Sigmoid colon (tissue), 7 donors: ENCODE measurements at places on chromosomes 6 and 20. TPM values are rescaled to one million over a fixed set of nuclear protein-coding genes. Genes with fewer than 3 reads are reported as not detected.

- no peaks in the 10 kb centered on the region for H3K36me3 ChIP-seq
- no peak overlapping the region for H3K27ac ChIP-seq
- H3K4me3 ChIP-seq: no peak overlapping the region
- H3K27me3 ChIP-seq: no peaks in the 10 kb centered on the region
- no peaks in the 10 kb centered on the region for H3K4me1 ChIP-seq
- DNase-seq: no peak
Measured at GRCh38 chr20:39607141-39607540, 645.0 kb downstream of the DHX35 start.

- H3K4me3 ChIP-seq: no peak overlapping the region
- H3K36me3 ChIP-seq: no peaks in the 10 kb centered on the region
- H3K4me1 ChIP-seq: peaks cover 23% of the 10 kb centered on the region
- no peaks in the 10 kb centered on the region for H3K27me3 ChIP-seq
- DNase-seq: peak; percentile 84
Measured at GRCh38 chr6:155493694-155494143, 38.1 kb upstream of the NOX3 start.

GRCh38 chr20:38407321-38407720 is 27.8 kb downstream of the SNHG17 start:
- H3K36me3 ChIP-seq: no peaks in the 10 kb centered on the region
- H3K4me3 ChIP-seq: no peak overlapping the region

- no peak for DNase-seq
- H3K27me3 ChIP-seq: no peaks in the 10 kb centered on the region
- no peaks in the 10 kb centered on the region for H3K4me1 ChIP-seq
- no peak overlapping the region for H3K27ac ChIP-seq
Measured at GRCh38 chr20:33009214-33010132, 2.0 kb downstream of the BPIFB2 start.

GRCh38 chr20:32339116-32339515 is 19.0 kb upstream of the ASXL1 start:
- no peak overlapping the region for H3K4me3 ChIP-seq
- peaks cover 4% of the 10 kb centered on the region for H3K4me1 ChIP-seq
- H3K36me3 ChIP-seq: no peaks in the 10 kb centered on the region
- no peak overlapping the region for H3K27ac ChIP-seq

DNA sequence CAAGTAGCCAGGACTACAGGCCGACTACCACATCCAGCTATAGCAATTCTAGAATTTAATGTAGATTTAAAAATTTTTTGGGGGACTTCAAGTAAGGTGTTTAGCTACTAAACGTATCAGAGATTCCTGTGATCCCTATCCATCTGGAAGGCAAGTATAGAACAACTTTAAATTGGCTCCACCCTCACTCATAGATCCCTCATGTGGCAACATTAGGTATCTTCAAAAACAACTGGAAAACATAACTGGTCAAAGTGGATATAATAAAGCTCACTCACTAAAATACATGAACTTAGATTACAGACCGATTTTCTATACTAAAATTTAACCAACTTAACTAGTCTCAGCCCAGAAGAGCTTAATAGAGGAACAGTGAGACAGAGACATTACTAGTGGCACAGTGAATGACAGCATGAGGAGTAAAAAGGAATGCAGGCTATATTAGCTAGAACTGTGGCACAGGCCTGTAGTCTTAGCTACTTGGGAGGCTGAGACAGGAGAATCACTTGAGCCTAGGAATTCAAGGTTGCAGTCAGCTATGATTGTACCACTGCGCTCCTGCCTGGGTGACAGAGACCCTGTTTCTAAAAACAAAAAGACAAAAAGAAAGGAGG is 14.7 kb downstream of the NUP153 start:
- no peaks in the 10 kb centered on the region for H3K27me3 ChIP-seq
- peaks cover 11% of the 10 kb centered on the region for H3K4me1 ChIP-seq
- H3K27ac ChIP-seq: no peak overlapping the region
- no peak for DNase-seq

C6orf163 gene
- 1.2 TPM for total RNA-seq

RBPJL gene
- total RNA-seq: not detected

RSPH9 gene
- 0.16 TPM for total RNA-seq
